ENCODE measurements at places on chromosomes 6 and 20.

- DNase-seq, result no peak
These were observed 65.0 kb upstream of the VSTM2L start for GRCh38 chr20:37837924-37838323.

GRCh38 chr6:56520218-56520617 is 122.5 kb downstream of the DST start:
- no peak for DNase-seq

GRCh38 chr20:25461281-25461650 is 53.8 kb downstream of the GINS1 start:
- no peak for DNase-seq

- no peak for DNase-seq
These were observed 534.2 kb downstream of the HACE1 start for GRCh38 chr6:104325341-104326172.

GRCh38 chr6:170445971-170446370 is 107.1 kb downstream of the PSMB1 start:
- DNase-seq, result peak; percentile 17

GRCh38 chr6:112956696-112957535 is 609.8 kb downstream of the RFPL4B start:
- DNase-seq, result no peak

- no peak for DNase-seq
These were observed 101.1 kb upstream of the EMILIN3 start for GRCh38 chr20:41467690-41468089.

DNA sequence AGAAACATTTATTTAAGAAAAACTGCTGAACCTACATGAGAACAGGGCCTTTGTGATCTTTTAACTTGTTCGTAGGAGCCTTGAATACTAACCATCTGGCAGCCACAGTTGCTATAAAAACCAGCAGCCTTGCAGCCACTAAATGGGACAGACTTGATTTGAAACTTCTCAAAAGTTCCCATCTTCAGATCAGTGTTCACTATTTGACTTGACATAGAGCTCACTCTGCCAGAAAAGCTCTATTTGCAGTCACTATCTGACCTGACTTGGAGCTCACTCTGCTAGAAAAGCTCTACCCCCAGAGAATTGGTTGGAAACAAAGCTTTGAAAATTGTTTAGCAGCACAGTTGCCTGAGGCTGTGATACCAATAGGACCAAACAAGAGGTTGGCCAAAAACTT is 119.3 kb upstream of the F13A1 start:
- DNase-seq, result no peak
